ENCODE measurements at places on chromosomes 2 and 18.

GRCh38 chr18:35127201-35127600 is 86.0 kb downstream of the MAPRE2 start:
- DNase-seq = no peak

GRCh38 chr18:60506682-60507081 is 134.1 kb upstream of the MC4R start:
- DNase-seq = no peak

GRCh38 chr2:59693231-59693959 is 860.1 kb downstream of the BCL11A start:
- DNase-seq = no peak

DNA sequence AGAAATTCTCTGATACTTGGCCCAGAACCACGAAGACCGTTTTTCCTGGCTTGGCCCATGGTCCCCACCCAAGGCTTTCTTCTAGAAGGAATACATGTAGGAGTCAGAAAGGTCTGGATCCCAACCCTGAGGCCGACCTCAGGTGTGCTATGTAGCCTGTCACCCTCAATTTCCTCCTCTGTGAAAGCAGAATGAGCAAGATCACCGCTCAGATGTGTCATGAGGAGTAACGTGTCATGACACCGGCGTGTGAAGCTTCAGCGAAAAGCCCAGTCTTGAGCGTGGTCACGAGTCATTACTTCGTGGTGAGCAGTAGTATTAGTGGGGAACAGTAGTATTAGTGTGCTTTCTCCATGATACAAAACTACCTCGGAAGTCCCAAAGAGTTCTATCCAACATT is 103.4 kb downstream of the ALPK2 start:
- DNase-seq = no peak

DNA sequence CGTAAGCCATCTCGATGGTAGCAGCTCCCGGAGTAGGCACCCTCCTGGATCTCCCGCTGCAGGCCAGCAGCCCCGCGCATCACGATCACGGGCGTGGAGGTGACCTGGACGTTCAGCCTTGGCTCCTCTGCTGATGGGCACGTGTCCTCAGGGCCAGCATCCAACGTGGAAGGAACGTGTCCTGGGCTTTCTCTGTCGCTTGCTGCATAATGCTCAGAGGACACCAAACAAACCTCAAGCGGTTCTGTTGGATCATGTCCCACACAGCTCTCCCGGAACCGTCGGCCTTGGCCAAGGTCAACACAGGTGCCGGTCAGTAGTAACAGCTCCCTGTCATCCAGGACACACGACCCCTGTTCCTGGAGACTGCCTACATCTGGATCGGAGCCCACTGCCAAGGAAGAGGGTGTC is 23.1 kb downstream of the PASK start:
- no peak for DNase-seq

DNA sequence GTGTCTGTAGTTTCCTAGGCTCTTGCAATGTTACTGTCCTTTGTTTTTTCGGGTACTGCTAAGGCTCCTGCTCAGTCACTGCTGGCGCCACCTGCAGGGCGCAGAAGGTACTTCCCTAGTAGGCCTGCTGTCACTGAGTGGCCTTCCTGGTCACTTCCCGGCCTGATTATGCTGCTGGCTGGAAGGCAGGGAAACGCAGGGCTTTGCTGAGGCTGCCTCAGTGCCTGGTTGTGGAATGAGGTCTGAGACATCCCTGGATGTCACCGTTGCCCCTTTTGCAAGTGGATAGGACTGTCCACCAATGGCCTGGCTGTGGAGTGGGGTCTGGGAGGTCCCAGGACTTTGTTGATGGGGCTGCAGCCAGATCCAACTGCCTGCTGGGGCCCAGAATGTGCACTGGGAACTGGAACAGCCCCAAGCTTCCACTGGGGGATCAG is 13.1 kb downstream of the DAW1 start:
- DNase-seq = peak; percentile 83

GRCh38 chr2:200650195-200650594 is 64.4 kb downstream of the AOX1 start:
- DNase-seq = no peak

DNA sequence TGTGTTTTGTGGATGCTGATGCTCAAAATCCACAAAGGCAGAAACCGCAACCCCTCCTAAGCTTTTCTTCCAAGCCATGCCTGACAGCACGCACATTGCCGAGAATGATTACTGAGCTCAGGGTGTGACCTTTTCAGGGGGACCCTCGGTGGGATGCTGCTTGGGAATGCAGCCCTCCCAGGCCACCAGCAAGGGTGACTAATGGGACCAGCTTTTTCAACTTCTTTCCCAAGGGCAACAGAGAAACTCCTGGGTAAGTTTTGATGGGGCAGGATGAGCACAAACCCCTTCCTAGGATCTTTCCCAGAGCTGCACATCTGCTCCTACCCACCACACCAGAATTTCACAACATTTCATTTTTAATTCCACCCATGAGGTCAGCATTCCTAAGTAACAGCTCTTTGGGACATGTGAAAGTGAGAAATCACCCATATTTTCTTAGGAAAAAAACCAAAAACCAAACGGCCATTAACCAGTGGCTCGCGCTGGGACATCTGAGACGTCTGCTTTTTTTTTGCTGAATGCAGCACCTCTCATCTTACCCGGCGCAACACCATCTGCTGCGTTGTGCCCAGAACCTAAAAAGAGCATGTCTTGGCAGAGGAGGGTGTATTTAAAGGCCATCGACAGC is 119.0 kb downstream of the ARL4C start:
- peak; percentile 38 for DNase-seq

DNA sequence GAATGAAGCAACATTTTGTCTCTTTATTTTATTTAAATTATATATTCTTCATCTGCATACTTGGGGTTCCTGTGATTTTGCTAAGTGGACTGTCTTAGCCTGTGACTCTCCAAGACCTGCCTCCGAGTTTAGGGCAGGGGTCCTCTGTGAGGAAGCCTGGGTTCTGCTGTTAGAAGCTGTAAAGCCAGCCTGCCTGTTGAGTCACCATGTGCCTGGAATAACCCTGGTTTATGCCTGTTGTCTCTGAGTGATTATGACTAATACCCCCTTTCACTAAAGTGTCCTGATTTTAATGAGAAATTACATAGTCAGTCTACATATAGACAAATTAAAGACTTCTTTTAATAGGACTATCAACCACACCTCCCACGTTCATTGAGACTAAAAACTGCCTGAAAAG is 369.1 kb downstream of the ZNF521 start:
- no peak for DNase-seq

DNA sequence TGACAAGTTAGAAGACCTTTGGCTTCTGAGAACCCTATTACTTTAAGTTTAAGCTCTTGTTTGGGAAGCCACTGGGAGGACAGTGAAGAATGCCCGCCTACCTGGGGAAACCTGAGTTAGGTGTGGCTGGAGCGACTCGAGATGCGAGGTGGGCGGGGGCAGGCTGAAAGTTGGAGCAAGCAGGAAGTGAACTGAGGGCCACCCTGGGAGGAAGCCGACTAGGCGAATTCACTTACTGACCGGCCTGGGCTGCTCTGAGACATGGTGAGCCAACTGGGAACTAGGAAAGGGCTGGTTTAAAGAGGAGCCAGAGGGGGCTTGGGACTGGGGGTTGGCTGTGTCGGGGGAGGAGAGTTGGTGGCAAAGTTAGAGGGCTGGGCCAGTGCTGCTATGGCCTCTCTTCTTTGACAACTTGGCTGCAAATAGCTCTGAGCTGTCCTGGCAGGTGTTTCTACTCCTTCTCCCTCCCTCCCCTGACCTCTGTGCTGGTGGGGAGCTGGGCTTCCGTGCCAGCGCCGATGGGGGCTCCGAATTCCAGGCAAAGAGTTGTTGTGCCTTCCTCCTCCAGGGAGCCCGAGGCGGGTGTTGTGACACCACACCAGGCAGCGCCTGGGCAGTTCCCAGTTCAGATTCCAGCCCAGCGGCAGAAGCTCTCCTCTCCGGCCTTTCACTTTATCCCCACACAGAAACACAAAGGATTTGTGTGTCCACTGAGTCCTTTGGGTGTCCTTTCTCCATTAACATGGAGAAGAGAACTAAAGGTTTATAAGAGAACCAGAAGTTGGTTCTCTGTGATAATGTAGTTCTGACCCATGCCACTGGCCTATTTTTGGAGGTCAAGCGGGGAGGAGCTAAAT is at the start of gene VAMP8:
Gene VAMP8, plus strand, starts transcription at position 201 of the 857 bp plus-strand sequence. Its CDS starts 61 bp downstream, at position 262.
- DNase-seq = peak; percentile 37

DNA sequence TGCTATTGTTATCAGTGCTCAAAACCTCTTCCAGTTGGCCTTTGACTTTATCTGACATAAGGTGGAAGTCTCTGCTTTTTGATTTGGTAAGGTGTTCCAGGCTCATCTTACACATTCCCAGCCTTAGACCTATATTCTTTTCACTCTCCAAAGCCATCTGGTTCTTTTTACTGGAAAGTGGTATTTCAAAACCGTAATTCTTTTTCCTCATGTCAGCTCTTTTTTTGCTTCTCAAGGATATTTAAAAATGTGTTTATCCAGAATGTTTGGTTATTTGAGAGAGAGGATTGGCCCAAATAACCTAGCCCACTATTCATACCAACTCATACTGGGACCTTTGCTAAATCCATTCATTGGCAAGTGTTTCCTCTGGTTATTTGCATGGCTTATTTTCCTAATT is 411.2 kb upstream of the PIK3C3 start:
- DNase-seq = no peak

GRCh38 chr2:193371200-193371599 is 1176.5 kb upstream of the TMEFF2 start:
- DNase-seq = no peak

DNA sequence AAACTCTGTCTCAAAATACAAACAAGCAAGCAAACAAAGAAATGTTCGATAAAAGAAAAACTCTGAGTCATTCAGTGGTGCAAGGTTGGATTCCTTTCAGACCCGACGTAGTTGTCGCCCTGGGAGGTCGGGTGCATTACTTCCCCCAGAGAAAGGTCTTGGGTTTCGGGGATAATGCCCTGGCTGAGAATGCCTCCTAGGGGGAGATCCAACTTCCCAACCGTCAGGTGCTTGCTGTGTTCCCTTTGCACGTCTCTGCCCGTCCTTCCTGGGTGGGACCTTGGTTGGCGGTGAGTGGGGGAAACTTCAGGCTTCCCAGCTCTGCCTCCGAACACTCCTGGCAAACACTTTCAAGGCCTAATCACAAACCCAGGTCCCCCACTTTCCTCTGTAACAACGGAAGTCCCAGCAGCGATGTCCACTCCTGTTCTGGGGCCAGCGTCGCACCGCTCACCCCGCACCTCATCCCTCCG is 609 bp downstream of the TPGS2 start:
- DNase-seq = no peak

Data from nephron progenitor cell (in vitro differentiated cells).